AG04450 (cell line): ENCODE measurements at places on chromosomes 7 and 10.

GRCh38 chr10:26854524-26854923 is 6.2 kb downstream of the ABI1 start:
- no peak for DNase-seq

- peak; percentile 38 for DNase-seq
Measured at GRCh38 chr10:125694883-125695282, 11.9 kb upstream of the TEX36 start.

DNA sequence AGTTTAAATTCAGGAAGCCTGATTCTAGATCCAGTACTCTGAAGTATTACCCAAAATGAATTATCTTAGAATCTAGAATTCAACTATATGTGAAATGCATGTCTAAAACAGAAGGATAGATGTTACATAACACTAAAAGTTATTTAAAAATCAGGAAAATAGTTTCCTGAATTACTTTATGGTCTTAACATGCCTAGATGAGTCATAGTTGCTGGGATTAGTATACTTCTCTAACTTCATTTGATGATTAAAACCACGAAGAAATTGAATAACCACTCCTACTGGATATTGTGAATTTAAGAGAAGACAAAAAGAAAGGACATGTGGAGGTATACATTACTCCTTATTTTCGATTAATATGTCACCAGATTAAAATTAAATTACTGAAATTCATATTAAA is 65.5 kb downstream of the ATAD1 start:
- DNase-seq: no peak

DNA sequence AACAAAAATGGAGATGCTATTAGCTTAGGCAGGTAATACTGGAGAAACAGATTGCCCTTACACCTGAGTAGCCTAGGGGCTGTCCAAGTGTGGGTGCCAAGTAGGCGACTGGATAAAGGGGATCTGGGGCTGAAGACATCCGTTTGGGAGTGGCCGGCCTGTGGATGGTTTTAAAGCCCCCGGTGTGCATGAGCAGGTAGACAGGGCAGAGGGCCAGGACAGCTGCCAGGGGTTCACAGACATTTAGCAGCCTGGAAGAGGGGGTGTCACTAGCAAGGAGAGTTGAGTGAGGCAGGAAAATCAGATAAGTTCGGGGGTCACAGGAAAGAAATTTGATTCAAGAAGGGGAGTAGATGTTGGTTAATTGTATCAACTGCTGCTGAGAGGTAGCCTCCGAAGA is 1.5 kb upstream of the OPALIN start:
- DNase-seq: no peak

DNA sequence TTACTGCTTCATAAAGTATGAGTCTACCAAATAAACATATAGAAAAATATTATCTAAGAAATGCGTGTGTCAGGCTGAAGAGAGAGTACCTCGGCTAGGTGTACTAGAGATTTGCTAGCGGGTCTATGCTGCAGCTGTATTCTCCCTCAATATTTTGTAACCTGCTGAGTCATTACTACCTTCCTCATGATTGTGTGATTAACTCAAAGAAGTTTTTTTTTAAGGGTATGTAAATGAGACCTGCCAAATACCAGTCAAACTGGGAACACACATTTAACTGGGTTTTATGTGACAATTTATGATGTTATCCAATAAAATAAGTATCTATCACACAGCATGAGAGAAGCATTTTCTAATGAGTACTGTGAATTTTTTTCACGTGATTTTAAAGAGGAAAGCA is 180.4 kb downstream of the RNF133 start:
- DNase-seq: no peak

DNA sequence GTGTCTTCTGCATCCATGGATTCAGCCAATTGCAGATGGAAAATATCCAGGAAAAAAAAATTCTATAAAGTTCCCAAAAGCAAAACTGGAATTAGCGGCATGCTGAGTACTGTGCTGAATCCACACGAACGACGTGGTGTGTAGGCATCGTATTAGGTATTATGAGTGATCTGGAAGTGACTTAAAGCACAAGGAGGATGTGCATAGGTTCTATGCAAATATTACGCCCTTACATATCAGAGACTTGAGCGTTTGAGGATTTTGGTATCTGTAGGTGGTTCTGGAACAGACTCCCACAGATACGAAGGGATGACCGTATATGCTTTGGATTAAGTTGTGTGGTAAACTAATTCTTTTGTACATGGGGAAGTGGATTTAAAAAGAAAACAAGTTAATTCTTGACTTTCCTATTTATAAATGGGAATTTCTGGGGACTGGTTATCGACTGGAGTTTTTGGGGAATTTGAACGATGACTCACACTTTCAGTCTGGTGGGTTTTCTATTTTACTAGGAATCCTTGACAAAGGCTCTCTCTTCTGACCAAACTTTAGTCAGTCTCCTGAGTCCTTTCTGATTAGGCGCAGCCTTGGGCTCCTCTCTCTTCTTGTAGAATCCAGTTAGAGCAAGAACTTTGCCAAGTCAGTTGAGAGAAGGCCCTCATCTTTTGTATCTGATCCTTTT is 5.4 kb upstream of the NUB1 start:
- no peak for DNase-seq

GRCh38 chr10:72712136-72712535 is 20.2 kb downstream of the MCU start:
- DNase-seq: no peak

DNA sequence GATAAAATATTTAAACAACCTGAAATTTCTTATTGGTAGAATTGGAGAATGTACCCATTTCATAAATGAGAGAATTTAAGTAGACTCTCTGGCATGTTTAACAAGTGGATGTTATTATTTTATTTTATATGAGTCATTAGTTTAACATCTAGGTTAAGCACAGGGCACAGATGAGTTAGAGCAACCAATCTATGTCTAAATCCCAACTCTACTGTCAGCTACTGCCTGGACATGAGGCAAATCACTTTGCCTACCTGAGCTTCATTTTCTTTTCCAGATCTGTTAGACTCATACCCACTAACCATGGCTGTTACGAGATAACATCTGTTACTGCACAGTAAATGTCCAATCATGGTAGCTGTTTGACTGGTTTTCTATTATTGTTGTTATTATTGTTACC is 251.1 kb downstream of the INHBA start:
- no peak for DNase-seq

GRCh38 chr10:130623680-130624267 is 487.6 kb downstream of the GLRX3 start:
- DNase-seq: no peak

DNA sequence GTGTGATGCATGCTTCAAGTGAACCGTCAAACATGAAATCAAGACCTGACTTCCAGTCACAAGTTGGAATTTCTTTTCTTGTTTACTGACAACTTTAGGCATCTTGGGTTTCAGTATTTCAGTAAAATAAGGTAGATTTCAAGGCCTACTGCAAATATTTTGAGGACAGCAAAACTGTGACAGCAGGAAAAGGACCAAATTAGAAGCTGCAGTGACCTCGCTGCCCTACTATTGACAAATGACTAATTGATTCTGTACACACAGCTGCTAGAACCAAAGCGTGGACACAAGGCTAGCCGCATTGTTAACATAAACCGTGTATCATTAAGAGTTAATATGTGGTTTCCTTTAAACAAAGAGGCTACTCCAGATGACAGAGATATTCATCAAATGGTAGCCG is 105.7 kb upstream of the SEC61G start:
- DNase-seq: peak; percentile 23

- no peak for DNase-seq
Measured at GRCh38 chr10:2471811-2472210, 595.5 kb upstream of the PFKP start.

DNA sequence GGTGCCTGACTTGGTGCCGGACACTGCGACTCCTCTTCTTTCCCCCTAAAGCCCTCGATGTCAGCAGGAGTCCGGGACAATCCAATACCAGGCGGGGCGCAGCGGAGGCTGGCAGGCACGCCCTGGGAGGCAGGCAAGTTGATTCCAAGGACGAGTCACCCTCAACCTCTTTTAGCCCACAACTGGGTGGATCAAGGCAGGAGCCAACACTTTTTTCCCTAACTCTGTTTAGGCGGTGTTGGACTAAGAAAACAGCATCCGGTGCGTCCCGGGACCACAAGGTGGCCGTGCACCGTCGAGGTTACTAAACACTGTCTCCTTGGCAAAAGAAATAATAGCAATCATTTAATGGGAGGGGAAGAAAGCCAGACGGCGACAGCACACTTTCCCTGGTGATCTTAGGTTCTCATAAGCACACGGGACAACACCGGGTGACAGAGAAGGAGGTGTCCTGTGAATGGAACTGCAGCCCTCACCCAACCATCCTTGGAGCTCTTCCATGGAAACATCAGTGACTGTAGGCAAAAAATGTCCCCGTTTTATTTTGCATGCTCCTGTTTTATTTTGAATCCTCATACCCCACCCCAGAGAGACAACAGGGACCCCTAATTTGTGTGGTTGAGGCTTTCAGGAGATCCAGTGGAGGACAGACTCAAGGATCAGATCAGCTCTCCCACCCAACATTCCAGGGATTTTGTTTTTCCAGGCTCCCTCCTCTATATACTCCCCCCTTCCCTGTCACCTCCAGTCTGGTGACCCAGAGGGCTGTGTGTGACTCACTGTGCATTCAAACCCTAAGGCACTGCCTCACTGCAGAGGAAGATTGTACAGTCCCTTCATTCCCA is 1.3 kb upstream of the CALCR start:
- DNase-seq: no peak

DNA sequence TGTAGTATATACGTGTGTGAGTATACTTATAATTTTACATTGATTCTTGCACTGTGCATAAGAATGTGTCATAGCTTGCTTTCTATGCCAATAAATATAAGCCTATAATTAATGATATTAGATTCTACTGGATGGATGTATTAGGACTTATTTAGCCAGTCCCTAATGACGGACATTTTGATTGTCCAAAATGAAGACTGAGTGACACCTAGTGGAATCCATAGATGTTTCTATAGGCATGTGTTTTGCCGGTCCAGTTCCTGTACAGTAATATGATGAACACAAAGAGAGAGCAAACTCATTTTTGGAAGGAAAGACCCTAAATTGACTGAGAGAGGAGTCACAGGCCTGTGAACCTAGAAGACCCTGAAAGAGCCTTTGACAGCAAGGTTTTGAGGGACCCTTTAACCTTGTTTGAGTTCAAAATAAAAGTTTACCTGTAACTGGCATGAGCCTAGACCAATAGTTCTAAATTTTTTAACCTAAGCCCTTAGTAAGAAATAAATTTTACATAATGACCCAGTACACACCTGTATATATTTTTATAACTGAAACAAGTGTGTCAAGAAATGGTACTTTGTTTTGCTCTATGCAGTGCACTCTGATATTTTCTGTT is 42.4 kb upstream of the AGBL3 start:
- DNase-seq: no peak

DNA sequence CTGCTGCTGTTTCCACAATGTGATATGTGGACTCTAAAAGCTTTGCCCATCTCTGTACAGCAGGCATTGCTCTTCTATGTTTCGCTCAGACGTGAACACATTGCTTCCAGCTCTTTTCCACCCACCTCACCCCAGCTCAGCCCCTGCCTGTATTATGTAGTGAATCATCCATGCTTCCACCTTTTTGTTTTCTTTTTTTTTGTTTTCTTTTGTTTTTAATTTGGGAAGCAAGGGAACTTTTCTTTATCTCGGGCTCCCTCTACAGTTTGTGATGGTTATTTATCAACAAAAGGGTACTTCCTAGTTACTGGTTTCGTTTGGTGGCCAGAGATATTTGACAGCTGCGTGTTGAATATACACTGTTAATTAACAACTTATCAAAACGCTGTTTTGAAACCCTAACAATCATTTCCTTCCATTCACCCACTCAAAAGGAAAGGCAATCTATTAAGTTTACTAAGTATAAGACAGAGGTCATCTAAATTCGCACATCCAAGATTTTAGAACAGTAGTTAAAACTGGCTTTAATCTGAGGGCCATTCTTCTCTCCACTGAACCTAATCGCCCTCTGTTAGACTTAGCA is 127.9 kb upstream of the STK17A start:
- DNase-seq: no peak

DNA sequence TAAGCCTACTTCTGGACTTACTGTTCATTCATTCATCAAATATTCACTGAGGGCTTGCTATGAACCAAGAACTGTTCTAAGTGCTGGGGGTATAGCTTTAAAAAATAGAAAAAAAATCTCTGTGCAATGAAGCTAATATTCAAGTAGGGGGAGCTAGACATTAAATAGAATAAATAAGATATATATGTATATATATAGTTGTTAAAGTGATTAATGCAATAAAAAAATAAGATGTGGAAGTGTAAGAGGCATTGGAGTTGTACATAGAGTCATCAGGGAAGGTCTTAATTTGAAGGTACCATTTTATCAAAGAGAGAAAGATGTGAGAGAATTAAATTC is 181.2 kb upstream of the AGR3 start:
- no peak for DNase-seq

GRCh38 chr7:105648561-105649401 is 67.5 kb upstream of the EFCAB10 start:
- DNase-seq: no peak

DNA sequence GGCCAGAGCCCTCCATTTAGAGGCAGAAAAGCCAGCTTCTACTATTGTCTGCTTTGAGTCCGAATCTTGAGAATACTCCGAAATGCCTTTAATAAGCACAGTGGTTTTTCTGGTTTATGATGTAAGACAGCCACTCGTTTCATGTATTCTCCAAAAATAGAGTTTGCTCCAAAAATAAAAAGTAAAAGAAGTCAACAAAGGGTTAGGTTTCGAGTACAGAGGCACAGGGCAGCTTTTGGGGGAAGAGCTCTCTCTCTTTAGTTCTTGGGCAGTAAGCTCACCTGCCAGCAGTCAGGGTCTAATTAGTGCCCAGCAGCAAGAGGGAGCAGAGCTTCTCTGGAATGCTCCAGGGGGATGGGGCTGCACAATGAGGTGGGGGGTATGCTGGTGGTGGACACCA is 20.2 kb downstream of the CREB3L2 start:
- no peak for DNase-seq

DNA sequence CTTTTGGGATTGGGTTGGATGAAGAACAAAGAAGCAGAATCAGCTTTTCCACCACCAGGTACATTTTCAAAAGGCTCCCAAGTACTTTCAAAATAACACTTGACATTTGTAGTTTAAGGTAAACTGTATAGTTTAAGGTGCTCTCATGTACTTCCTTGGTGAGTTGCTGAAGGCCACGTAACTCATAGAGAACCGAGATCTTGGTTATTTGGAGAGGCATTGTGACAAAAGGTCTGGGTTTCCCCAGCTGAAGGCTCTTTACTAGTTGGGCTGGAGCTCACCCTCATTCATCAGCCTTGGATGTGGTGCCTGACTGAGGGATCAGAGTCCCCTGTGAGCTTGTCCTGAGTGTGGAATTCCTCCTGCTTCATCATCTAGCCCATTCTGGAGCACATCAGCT is 191.8 kb downstream of the TMEM178B start:
- DNase-seq: no peak

- DNase-seq: no peak
Measured at GRCh38 chr7:159226011-159226702, 81.5 kb upstream of the VIPR2 start.
